ENCODE measurements at places on chromosomes 5 and 9.

- no peak for DNase-seq
Measured at GRCh38 chr5:1545126-1545804, 21.5 kb upstream of the LPCAT1 start.

GRCh38 chr5:82365744-82366228 lies 87.6 kb upstream of the RPS23 start:
- DNase-seq: no peak

DNA sequence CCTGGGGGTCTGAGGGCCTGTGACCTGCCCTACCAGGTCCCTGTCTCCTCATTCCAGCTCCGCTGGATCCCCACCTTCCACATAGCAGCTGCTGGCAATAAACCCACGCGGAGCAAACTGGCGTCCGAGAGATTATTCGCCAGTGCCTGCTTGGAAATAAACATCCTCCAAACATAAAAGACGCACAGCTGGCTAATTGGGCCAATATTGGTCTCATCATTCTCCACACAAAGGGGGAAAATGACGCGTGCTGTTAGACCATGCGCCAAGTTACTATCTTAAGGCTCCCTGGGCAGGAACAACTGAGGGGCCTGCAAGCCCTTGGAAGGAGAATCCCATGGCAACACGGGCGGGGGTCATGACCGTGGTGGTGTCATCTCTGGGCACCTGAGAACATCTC lies 73.3 kb upstream of the SARDH start:
- no peak for DNase-seq

GRCh38 chr5:103264508-103264907 lies 5.9 kb downstream of the MACIR start:
- DNase-seq: no peak

DNA sequence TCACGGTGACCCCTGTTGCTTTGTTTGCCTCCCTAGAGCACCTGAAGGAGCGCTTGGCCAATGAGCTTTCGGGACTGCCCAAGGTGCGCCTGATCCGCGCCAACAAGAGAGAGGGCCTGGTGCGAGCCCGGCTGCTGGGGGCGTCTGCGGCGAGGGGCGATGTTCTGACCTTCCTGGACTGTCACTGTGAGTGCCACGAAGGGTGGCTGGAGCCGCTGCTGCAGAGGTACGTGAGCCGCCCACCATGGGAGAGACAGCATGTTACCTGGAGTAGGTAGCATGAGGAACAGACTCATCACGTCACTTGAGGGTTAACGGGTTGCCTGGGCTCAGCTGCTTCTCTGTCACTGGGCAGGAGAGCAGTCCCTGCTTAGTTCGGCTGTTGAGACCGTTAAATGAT lies 19.2 kb downstream of the GALNT12 start:
- no peak for DNase-seq

- no peak for DNase-seq
Measured at GRCh38 chr9:129412814-129413536, 207.9 kb downstream of the C9orf50 start.

GRCh38 chr5:161373345-161373707 lies 173.2 kb downstream of the GABRB2 start:
- DNase-seq: no peak
